ENCODE measurements at places on chromosomes 6 and 20.

- DNase-seq = no peak
These were observed 971.1 kb upstream of the MAN1A1 start for GRCh38 chr6:120320481-120321162.

DNA sequence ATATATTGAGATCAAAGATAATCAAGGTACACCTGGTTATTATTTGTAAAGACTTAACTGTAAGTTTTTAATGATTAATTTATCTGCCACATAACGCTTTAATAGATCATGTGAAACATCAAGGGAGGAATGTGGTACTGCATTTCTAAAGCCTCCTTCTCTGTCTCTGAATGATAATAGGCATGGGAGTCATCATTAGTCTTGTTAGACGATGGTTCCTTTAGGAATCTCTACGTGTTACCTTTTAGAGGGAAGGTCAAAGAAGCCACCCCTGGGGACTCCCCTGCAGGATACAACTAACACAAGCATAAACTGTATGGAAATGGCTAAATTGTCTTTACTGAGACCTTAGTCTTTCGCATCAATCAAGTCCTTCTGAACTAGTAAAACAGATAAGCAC lies 173.6 kb upstream of the MCHR2 start:
- no peak for DNase-seq

DNA sequence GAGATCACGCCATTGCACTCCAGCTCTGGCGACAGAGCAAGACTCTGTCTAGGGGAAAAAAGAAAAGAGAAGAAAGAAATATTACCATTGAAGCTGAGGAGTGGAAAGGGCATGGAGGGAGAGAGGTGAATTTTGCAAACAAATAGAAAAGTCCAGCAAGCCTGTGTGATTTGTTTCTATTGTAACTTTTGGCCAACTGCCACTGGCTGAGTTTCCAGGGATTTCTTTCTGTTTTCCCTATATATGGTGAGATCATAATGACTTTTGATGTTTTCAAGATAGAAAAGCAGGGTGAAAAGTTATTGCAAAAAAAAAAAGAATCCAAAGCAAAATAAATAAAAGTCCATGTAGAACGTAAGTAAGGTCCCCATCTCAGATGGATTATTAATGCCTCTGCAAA lies 184.2 kb upstream of the RALGAPA2 start:
- no peak for DNase-seq

DNA sequence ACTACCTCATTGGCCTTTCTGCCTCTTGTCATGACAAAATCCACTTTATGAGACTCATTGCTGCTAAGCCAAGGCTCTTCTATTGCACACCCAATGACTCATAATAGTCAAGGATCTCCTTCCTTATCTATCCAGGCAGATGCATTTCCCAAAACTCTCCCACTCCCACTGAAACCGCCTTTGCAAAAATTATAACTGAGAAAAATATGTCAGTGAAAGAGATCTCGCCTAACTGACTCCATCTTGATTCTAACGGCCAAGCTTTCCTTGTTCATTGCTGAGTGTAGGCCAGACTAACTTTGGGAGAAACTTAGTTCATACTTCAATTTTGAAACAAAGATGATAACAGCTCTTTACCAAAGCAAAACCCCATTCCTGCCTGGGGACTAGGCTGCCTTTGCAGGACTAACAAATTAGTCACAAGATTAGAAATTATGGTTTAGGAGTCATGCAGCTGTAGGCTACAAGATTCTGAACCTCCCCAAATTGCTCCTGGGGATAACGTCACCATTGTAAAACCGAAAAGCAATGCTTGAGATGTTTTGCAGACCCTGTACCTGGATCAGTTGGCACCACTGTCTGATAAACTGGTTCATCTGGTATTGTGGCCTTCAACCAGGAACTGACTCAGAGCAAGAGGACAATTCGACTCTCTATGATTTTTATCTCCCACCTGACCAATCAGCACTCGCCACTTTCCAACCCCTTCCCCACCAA lies 47.1 kb downstream of the HAO1 start:
- DNase-seq = no peak

GRCh38 chr6:35919085-35919826 lies 1.6 kb downstream of the SRPK1 start:
- DNase-seq = no peak

DNA sequence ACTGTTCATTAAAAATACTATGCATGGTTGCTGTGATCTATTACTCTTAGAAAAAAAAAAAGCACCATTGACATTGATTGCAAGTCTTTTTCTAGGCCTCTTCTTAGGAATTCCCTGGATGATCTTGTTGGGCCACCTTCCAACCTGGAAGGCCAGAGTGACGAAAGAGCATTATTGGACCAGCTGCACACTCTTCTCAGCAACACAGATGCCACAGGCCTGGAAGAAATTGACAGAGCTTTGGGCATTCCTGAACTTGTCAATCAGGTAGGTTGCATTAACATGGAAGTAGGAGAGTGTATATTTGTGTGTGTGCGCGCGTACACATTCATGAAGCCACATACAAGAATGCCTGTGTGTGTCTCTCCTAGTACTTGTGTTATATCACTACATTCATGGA lies 140.4 kb downstream of the NCOA3 start:
- no peak for DNase-seq

- DNase-seq = no peak
These were observed at the start of gene GTSF1L for GRCh38 chr20:43726811-43727338. Gene GTSF1L, minus strand, starts transcription at chr20:43727002. Its CDS starts 308 bp downstream, at chr20:43726694.

- no peak for DNase-seq
These were observed 1217.7 kb downstream of the EPHA7 start for GRCh38 chr6:92201618-92202017.

DNA sequence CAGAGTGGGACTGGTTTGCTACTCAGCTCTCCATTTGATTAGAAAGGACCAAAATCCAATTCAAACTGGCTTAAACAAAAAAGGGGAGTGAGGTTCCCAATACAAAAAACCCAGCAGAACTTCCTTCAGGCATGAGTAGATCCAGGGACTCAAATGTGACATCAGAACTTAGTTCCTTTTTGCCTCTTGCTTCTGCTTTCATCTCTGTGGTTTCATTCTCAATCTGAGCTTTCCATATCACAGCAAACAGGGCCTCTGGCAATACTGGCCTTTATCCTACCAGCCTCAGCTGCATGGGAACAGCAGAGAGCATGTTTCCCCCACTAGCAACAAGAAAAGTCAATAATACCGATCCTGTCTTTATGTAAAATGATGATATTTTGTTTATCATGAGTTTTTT lies 28.6 kb upstream of the PRELID3B start:
- no peak for DNase-seq

- DNase-seq = no peak
These were observed 105.7 kb downstream of the SMLR1 start for GRCh38 chr6:130932921-130933320.

DNA sequence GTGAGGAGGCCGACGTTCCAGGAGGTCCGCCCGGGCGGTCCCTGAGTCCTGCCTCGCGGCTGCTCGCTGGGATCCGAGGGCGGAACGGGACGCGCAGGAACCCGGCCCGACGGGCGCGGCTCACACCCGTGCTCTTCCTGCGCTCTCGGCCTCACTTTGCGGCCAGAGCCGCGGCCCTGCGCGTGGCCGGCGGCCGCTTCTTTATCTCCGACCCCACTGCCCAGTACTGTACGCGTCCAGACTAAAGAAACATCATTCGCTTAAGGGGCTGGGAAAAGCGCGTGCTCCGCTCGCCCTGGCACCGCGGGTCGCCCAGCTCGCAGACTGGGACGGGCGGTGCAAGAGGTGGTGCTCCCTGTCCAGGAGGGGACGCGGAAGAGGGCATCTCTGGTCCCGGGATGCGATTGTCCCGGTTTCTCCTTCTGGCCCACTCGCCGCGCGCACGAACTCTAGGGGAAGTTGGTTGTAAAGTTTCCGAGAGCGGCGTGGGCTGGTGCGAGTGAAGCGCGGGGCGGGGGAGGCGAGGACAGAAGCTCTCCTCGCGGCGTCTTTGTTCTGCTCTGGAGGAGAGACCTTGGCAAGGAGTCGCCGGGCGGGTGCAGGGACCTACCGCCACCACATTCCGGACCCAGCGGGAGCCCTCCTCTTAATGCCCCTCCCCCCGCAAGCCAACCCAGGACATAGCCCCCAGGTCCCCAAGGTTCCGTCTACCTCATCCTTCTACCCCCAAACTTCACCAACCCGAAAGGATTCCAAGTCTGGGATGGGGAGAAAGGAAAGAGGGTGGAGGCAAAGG lies 71.0 kb downstream of the SOX4 start:
- DNase-seq = no peak

Data from activated CD4-positive, alpha-beta T cell treated with anti-CD3 and anti-CD28 coated beads, Interleukin-2, amount 50 U/mL, for 24 hours (primary cell).